ENCODE measurements at places on chromosomes 12 and 14. TPM values are rescaled to one million over a fixed set of nuclear protein-coding genes. Genes with fewer than 3 reads are reported as not detected.
A peak's percentile ranks its signal among the peaks of the same experiment; 100 is the strongest.

The TSPAN11 gene
- not detected for total RNA-seq

The GLS2 gene
- not detected for total RNA-seq

The EPYC gene
- total RNA-seq, result not detected

The IFNG-AS1 gene
- total RNA-seq, result not detected

The NUP107 gene
- 54.8 TPM for total RNA-seq

The ABHD12B gene
- not detected for total RNA-seq

GRCh38 chr12:89991807-89992590 is 283.4 kb upstream of the ATP2B1 start:
- no peak for DNase-seq

GRCh38 chr14:20652996-20653975 is 11.8 kb upstream of the OR6S1 start:
- no peak for DNase-seq

DNA sequence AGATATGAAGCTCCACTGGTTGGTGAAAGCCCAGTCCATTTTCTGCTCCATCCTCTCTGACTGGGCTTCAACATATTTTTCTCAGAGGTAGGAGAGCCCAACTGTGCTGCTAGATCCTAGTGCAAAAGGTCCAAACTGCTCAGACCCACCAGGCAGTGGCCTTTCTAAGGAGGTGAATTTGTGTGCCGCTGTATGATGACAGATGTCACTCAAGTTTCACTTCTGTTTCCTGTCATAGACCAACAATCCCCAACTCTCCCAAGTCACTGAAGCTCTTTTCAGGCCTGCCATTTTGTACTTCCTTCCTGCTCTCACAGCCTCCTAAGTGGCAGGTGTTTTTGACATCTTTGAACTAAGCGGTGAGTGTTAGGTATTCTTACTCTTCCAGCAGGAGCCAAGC is 16.4 kb upstream of the RNASE4 start:
- DNase-seq, result no peak

GRCh38 chr12:119843100-119843499 is 34.0 kb downstream of the CIT start:
- DNase-seq, result no peak

GRCh38 chr14:30790827-30791226 is 83.5 kb upstream of the COCH start:
- no peak for DNase-seq

GRCh38 chr12:29164477-29165393 is 15.7 kb downstream of the FAR2 start:
- no peak for DNase-seq

DNA sequence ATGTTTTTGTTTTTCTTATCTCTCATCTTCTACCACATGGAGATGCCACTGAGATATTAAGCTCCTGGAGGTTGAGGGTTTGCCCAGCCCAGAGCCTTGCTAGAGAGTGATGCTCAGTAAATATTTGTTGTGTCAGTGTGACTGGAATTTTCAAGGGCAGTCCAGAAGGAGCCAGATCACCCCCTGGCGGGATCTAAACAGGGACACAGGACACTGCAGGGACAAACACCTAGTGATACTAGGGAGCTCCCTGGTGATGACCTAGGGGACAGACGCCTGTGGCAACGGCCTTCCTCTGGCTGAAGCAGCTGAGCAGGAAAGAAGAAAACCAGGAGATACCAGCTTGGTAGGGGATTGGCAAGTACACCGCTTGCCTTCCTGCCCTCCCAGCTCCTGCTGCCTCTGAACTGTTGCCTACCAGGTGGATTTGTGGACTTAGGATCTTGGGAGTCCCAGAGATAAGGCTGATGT is 714.4 kb upstream of the TBX3 start:
- no peak for DNase-seq

DNA sequence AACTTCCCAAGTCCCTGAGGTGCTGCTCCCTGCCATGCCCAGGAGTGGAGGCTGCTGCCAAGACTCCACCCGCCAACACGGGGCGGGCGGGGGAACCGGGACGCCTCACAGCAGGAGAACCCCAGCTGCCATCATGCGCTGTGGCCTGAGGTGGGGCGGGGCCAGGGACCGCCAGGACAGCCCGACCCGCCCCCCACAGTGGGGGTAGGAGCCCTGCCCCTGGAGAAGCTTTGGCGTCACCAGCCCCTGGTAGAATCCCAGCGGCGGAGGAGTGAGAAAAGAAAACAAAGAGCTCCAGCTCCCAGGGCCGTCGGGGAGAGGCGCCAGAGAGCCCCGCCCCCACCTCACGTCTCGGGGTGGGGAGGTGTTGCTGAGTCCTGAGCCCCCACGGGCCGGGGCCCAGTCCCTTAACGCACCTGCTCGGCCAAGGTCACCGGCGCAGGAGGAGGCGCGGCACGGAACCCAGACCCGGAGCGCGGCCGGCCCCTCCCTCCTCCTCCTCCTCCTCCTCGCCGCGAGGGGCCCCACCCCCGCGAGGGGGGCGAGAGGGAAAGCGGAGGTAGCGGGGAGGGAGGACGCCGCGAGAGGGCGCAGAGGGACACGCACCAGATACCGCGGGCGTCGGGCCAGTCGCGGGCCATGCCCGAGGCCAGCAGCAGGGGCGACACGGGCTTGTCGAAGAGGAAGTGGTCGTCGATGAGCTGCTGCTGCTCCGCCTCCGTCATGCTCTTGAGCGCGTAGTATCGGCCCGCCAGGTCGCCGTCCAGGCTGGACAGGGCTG is 1.8 kb downstream of the CKB start:
- peak; percentile 94 for DNase-seq

DNA sequence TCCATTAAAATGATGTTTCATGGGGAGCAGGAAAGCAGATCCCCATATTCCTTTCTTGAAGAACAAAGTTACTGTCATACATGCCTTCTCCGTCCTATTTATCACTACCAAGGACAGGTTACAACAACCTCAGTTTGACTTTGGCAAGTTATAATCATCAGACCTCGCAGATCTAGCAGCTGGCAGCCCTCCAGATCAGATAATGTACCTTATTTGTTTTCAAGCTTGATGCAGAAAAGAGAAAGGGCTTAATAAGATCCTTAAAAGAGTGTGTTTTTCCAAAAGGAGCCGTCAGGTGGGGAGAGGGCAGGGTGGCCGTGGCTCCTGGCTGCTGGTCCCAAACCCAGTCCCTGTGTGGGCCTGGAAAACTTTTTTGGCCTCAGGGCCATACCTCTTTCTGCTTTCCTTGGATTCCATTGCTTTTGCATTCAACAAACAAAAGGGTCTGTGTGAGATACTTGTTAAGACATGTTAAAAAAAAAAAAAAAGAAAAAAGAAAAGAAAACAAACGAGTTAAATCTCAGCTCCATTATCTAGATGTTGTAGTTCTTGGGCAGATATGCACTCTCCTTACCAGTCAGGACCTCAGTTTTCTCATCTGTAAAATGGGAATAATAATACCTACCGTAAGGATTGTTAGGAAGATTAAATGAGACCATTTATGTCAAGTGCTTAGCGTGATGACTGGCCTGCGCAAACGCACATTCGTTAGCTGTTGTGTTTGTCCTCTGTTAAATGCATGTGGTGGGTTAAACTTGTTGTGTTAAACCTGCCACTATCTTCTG is 64.6 kb downstream of the B4GALNT3 start:
- DNase-seq, result no peak

DNA sequence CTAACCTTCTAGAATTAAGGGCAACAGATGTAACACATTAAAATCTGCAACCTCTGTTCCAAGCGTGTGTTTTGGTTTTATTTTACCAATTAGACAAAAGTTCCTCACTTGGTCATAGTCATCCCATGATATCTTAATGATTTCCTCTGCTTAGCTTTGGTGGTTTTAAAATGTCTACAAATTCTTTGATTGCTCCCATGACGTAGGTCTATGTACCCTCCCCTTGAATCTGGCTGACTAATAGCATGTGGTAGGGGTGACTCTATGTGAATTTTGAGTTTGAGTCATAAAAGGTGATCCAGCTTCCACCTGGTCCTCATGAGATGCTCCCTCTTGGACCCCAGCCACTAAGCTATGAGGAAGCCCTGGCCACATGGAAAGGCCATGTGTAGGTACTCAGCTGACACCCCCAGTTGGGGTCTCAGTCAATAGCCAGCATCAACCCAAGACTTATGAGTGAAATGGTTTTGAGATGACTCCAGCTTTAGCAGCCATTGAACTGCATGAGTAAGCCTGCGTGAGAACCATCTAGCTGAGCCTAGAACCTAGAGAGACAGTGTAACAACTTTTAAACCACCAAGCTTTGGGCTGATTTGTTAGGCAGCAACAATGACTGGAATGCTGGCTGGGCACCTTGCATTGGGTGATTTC is 247.1 kb downstream of the MSRB3 start:
- no peak for DNase-seq

DNA sequence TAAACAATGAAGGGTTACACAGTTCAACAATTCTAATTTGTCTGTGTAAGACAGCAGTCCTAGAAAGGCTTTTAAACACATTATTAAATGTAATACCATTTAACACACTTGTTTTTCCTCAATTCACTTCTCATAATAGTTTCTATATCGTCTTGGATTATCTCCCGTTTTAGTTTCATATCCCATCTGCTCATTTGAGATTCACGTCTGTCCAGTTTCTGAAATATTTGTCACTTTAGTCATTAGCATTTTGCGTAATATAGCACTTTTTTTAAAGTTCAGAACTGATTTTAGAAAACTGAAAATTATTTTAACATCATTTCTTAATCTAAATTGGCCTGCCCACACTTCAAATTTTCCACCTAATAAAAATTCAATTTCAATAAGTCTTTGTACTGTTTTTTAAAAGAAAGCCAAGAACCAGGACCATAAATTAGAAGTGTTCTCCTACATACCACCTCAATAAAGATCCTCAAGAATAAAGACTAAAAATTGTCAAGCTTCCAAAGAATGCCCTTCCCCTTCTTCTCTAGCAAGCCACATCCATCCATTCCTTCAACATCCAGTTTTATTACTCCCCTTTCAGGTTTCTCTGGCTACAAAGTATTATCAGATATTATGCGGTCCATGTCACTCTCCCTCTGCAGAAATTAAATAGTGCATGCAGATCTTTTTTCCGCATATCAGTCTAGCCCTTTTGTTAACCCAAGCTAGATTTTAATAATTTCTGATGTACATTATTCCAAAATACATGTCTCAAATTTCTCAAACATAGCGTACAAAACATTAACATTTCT is 11.9 kb downstream of the MED13L start:
- DNase-seq, result no peak

GRCh38 chr12:2492236-2492635 is 302.5 kb upstream of the FKBP4 start:
- DNase-seq, result no peak

DNA sequence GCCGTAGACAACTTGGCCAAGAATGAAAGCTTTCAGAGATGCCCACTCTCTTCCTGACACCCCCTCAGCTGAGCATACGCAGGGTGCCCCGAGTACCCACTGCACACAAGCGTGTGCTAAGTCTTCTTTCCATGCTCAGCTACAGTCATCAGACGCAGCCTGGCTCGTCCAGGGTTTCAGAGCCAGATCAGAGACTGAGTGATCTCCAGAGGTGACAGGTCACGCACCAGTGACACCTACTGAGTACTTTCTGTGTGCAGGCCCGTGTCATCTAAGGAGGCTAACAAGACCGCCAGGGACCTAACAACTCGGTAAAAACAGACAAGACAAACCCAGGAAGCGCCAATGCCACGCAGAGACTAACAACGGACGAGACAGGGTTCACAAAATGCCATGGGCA is 25.1 kb downstream of the STX2 start:
- peak; percentile 50 for DNase-seq

DNA sequence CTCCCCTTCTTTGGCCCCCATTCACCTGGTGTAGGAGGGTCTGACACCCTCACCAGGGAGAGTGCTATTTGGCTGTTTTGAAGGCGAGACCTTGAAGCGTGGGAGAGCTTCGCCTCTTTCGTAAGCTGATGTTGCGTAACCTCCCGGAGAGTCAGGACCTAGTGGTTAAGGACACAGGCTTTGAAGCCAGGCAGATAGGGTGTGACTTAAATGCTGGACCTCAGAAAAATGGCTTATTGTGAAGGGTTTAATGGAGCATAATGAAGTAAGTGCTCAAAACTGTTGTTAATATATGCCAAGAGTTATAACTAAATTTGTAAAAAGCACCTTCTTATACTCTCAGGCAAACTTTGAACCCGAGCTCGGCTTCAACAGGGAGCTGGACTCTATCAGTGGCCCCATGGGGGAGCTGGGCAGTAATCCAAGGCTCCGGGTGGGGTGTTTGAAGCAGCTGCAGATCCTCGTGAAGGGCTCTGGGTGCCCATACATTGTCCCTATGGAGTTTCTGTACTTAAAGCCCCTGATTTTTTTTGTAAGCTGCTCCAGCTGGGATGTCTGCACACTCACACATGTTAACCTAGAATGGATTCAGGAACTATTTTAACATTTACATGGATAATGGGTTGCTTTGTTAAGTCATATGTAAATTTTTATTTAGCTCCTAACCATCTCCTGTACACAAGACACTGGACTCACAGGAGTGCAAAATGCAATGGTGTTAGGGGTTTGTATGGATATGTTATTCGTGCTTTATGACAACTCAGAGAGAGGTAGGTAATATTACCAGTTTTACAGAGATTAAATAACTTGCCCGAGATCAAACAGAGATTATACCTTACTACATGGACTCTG is 26.0 kb downstream of the PPFIBP1 start:
- DNase-seq, result no peak

DNA sequence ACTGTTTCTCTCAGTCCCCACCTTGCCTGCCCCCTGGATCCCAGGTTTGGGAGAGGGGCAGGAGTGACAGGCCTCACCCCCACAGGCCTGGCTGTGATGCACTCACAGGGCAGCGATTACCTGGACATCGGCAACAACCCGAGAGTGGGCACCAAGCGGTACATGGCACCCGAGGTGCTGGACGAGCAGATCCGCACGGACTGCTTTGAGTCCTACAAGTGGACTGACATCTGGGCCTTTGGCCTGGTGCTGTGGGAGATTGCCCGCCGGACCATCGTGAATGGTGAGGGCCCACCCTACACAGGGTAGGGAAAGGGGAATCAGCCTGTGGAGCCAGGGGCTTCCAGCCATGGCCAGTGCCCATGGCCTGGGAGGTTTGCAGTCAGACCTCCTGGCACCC is 8.6 kb downstream of the ACVRL1 start:
- no peak for DNase-seq

- DNase-seq, result no peak
Observed at GRCh38 chr12:2803635-2804392, 8.7 kb upstream of the ITFG2 start.

GRCh38 chr14:84209031-84209430 is 1320.9 kb upstream of the FLRT2 start:
- DNase-seq, result no peak

DNA sequence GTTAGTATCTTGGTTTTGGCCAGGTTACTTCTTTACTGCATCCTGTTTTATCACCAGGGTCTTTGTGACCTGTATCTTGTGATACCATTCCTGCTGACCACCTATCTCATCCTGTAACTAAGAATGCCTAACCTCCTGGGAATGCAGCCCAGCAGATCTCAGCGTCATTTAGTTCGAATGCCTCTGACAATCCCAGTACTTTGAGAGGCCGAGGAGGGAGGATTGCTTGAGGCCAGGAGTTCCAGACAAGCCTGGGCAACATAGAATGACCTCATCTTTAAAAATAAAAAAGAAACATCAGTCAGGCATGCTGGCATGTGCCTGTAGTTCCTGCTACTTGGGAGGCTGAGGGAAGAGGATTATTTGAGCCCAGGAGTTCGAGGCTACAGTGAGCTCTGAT is 206.5 kb downstream of the SUDS3 start:
- DNase-seq, result no peak

GRCh38 chr12:118501489-118501888 is 125.1 kb downstream of the SUDS3 start:
- DNase-seq, result no peak

- no peak for DNase-seq
Observed at GRCh38 chr12:98464190-98464589, 51.2 kb upstream of the TMPO start.

GRCh38 chr14:55370883-55371455 is 40.7 kb downstream of the ATG14 start:
- DNase-seq, result no peak
